ENCODE measurements at places on chromosomes 3 and 15.

DNA sequence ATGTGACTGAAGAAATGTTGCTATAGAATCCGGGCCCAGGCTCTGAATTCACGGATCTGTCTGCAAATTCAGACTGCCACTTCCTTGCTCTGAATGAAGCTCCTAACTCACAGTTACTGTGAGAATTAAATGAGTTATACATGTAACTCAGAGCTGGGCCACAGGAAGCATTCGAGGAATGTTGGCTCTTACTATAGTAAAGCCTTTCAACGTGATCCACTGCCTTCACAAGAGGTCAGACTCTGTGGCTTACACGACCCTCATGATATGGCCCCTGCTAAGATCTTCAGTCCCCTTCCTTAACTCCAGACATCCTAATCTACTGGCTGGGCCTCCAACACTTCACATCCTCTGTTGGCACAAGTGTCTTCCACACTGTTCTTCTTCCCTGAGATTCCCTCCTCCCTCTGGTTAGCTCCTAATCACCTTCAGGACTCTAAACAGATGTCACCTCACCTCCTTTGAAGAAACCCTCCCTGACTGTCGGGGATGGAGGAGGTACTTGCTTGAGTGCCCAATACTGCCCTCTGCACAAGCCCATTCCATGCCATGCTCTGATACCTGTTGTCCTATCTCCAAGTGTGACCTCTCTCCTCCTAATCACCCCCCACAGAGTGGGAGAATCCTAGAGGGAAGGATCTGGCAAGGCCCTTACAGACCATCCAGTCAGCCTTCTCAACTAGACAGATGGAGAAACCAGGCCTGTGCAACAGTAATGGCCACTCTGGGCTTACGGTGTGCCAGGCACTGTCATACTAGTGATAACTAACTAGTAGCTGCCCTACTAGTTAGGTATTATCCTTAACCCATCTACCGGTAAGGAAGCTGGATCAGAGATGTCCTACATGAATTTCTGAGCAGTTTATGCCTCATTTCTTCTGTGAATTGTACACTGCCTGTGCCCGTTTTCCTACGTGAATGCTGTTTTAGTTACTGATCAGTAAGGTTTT is 1.3 kb downstream of the ACTR8 start:
- DNase-seq, result no peak

GRCh38 chr15:81475926-81476325 is 101.9 kb upstream of the TMC3 start:
- DNase-seq, result no peak

DNA sequence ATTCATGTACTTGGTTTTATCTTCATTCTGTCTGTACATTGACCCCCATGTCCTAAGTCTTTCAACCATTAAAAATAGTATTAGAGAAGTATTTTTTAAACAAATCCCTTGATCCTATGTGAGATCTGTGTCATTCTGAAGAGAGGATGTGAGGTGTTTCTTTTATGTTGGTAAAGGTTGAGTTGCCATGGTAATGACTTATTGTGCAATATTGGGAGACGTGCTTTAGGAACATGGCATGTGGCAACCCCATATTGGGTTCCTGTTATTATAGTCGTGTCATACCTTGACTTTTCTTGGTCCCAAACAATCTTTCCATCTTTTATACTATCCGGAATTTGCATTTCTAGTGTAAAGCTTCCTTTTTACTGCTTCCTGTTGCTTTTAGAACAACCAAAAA is 203.1 kb downstream of the KCNAB1 start:
- no peak for DNase-seq

DNA sequence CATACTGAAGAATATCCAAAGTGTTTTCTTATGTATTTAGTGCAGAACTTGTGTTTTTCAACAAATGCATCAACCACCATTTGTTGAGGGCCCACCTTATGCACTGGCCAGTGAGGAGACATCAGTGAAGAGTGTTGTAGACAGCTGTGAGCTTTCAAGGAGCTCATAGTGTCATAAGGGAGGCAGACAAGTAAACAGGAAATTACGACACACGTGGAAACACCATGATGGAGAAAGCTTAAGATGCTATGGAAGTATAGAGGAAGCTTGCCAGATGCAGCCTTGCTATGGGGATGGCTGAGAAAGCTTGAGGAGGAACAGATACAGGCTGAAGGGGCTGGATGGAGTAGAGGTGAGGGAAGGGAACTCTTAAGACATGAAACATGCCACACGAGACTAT is 50.8 kb upstream of the PSMD6 start:
- no peak for DNase-seq

DNA sequence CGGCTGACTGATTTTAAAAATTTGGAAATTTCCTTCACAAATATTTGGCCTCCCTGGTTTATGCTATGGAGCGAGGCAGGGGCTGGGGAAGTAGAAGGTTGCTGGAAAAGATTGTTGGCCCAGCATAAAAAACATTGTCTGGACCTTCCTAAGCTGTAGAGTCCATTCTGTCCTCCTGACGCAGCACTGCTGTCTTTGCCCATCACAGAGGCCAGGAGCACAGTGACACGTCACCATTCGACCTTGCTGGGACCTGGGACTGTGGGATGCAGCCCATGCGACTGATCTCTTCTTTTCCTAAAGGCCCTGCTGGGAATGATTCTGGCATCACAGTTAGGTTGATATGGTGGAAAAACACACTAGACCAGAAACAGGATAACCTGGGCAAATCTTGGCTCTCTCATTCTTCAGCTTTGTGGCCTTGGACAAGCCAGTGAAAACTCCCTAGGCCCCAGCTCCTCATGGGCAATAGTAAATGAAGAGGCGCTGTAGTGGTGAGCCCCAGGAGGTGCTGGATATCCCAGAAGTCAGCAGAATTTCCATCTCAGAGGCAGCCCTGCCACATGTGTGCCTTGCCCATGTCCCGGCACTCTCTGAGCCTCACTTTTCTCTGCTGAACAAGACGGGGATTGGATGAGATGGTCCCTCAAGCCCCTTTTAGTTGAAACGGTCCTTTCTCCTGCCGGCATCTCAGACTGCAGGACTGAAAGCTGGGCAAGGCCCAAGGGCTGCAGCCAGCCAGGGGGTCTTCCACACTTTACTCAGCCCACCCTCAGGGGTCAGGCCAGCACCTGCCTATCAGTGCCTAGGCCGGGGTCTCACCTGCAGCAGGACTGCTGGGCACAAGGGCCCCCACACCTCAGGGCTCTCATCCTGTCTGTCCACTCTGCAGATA is 69.6 kb downstream of the SENP2 start:
- no peak for DNase-seq

DNA sequence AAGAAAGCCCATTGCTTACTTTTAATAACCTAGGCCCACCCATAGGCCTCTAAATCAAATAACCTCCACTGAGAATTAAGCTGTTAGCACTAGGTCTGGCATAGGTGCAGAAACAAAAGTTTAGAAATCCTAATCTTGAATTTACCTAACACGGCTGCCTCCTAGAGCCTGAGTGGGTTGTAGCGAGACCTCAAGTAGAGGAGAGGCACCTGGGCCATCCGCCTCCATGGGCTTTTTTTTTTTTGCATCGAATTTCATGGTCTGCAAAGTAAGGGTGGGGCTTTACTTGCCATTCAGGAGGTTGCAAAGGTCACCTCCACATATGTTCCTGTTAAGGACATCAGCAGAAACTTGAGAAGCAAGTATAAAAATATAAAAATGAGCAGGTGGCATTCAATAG is 6.6 kb upstream of the TPM1 start:
- DNase-seq, result no peak

GRCh38 chr3:52396011-52396906 is 48.6 kb downstream of the SEMA3G start:
- no peak for DNase-seq
